ENCODE measurements at places on chromosomes 16 and 17.

DNA sequence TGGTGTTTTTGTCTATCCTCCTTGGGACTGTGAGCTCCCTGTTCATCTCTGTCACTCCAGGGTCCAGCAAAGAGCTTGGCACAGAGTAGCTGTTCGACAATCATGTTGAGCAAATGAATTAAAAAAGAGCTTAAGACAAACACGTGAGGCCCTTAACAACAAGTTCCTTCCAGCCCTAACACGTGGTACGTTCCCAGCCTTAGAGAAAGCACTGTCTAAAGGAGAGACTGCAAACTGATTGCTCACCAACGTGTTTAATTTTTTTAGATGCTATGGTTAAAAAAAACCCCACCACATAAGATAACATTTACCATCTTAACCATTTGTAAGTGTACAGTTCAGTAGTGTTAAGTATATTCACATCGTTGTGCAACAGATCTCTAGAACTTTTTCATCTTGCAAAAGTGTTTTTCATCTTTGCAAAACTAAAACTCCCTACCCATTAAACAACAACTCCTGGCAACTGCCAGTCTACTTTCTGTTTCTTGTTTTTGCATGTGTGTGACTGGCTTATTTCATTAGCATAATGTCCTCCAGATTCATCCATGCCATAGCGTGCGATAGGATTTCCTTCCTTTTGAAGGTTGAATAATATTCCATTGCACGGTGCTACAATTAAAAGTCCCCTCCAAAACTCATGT lies 28.2 kb downstream of the LAT start:
- DNase-seq, result peak; percentile 68

GRCh38 chr17:33858682-33859081 lies 396.4 kb upstream of the CCL2 start:
- DNase-seq, result no peak

GRCh38 chr16:67846063-67846319 lies 742 bp upstream of the NUTF2 start:
- no peak for DNase-seq

GRCh38 chr17:75242461-75243042 lies 18.9 kb downstream of the GGA3 start:
- no peak for DNase-seq

- peak; percentile 90 for DNase-seq
These were observed 7.0 kb upstream of the GNG13 start for GRCh38 chr16:807347-808084.

DNA sequence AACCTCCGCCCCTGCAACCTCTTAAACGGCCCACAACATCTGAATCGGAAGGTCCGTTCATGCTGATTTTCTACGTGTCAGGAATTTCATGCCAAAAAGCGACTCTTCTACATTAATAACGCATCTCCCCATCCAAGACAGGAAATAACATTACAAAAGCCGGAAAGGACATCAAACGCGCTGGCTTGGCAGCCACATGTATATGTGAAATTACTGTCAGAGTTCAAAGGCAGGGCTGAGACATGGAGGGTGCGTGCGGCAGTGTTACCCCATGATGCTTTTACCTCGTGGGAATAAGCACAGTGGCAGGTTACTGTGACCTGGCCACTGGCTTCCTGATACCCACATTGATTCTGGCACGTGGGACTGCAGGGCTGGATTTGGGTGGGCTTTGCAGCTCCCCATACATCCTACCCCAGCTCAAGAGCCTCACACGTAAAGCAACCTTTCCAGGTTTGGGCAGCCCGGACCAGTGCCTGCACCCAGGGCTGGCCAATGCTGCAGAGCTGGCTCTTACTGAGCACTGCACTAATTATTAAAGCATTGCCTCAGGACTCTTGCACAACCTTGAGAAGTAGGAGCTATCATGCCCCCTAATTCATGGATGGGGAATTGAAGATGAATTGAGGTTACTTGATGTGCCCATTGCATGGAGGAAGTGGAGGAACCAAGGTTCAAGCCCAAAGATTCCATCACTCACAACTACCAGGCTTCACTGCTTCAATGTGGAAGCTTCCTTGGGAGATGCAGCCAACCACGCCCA lies 120.6 kb upstream of the FOXF1 start:
- DNase-seq, result no peak

GRCh38 chr16:49514073-49514980 lies 140.7 kb downstream of the C16orf78 start:
- no peak for DNase-seq

GRCh38 chr17:17303010-17303846 lies at the start of gene NT5M:
Gene NT5M, plus strand, starts transcription at chr17:17303373. Its CDS starts 178 bp downstream, at chr17:17303551.
- DNase-seq, result peak; percentile 82

- DNase-seq, result no peak
These were observed 275.1 kb downstream of the BCAS3 start for GRCh38 chr17:60952747-60953146.

DNA sequence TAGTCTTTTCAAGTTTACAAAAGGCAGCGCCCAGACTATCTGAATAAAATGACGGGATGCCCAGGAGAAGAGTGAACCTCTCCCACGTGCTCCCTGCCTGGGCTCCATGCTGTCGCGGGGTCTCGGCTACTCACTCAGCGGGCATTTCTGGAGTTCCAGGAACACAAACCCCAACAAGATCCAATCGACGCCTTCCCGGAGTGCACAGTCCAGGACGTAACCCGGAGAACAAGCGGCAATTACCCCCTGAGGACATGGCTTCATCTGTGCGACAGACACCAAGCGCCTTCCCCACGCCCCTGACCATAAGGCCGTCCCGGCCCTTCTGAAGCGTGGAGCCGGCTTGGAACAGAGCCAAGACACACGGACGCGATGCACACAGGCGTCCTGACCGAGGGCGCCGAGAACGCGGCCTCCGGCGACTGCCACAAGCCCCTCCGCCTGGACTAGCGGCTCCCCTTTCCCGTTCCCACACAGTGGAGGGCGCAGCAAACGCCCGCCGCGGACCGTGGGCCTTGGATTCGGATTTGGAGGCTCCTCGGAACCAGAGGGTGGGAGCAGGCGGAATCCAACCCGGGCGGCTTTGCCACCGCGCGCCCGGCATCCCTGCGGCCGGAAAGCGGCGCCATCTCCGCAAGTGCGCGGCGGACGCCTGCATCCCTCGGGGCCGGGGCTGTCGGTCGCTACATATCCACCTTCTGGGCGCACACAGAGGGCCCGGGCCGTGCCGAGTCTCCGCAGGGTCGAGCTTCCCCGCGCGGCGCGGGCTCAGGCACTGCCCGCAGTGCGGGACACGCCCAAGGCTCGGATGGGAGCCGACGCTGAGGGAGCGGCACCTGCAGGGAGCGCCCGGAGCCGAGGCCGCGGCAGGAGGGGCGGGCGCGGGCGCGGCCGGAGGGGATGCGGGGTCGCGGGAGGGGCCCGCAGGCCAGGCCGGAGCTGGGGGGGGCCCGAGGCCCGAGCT lies 725 bp downstream of the ABCA3 start:
- DNase-seq, result peak; percentile 52

GRCh38 chr16:66309-67182 lies 5.9 kb downstream of the RHBDF1 start:
- DNase-seq, result no peak
